ENCODE measurements at places on chromosomes 6 and 20.
A peak's percentile ranks its signal among the peaks of the same experiment; 100 is the strongest.

DNA sequence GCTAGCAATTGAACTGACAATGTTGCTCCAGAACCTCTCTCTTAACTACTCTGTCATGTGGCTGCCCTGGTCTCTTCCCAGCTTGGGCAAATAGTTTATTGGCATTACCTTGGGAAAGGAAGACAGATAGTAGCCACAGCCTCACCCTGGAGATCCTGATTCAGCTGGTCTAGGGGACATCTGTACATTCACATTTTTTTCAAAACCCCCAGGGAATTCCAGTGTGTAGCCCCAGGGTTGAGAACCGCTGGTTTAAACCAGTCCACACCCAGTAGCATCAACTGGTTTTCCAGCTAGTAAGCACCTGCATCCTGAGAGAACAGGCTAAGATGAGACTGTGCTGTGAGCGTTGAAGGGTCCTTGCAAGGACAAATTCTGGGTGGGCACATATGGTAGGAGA, 9.6 kb downstream of the SCUBE3 start:
- no peak for DNase-seq

GRCh38 chr6:946546-946945, 253.6 kb upstream of the EXOC2 start:
- no peak for DNase-seq

- no peak for DNase-seq
These were observed 100.0 kb upstream of the FOXP4 start for GRCh38 chr6:41446132-41446531.

- no peak for DNase-seq
These were observed 4.5 kb downstream of the DLL1 start for GRCh38 chr6:170286246-170286933.

GRCh38 chr6:140576004-140576555, 1201.6 kb upstream of the CITED2 start:
- no peak for DNase-seq

- no peak for DNase-seq
These were observed 523.4 kb downstream of the TENT5A start for GRCh38 chr6:81228912-81229555.

- no peak for DNase-seq
These were observed 610.7 kb downstream of the CBLN4 start for GRCh38 chr20:55394592-55394991.

- DNase-seq, result no peak
These were observed 21.2 kb upstream of the CDKN1A start for GRCh38 chr6:36657271-36657670.

- DNase-seq, result no peak
These were observed 81.9 kb upstream of the CEP162 start for GRCh38 chr6:84309336-84309735.

DNA sequence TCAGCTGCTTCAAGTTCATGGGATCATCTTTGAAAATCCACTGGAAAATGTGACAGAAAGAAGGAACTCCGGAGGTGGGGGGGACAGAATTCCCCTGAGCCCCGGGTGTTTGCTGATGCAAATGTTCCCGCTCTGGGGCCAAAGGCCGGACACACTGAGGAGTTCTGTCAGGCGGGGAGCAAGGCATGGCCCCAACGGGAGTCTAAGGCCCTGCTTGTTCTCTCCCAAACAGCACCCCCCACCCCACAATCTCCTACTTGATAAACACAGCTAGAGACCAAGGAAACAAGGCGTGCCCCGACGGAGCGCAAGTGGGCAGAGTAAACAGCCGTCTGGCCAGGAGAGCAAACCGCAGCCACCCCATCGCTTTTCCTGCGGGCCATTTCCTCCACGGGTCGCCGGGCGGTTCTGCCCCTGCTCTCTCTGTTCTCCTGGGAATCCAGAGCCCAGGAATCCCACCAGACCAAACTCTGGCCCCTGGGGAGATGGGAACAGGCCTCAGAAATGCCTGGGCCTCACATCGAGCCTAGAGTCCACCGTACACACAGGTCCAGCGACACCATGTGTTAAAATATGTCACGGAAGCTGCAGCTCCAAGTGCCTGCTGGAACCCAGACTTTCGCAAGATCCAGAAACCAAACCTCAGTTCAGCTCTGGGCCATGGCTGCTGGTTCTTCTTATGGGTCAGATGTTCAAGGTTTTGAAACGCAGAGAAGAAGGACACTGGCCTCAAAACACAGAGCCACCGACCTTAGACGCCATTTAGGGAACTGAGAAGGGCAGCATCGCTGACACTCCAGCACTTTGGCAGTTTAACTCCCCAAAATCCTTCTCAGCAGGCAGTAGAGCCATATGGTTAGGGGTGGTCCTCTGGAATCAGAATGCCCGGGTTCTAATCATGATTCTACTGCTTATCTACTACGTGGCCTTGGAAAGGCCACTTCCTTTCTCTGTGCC, 104.2 kb downstream of the PREX1 start:
- DNase-seq, result no peak

GRCh38 chr20:2210646-2211552, 84.9 kb upstream of the TGM3 start:
- no peak for DNase-seq

DNA sequence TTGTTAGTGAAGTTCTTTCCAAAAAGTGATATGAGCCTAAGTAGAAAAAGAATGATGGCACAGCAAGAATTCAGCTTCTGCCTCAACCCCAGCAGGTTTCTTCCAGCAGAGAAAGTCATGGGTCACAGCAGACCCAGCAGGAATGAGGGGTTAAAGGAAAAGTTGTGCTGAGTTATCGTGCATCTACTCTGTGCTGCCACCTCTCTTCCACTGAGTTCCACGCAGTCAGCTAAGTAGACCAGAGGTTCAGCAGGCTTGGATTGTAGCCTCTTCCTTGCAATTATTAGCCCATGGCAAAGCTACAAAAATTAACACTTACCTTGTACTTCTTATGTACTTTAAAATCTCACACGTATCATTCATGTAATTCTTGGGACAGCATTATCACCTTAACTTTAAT, 510.8 kb downstream of the PTPRT start:
- no peak for DNase-seq

DNA sequence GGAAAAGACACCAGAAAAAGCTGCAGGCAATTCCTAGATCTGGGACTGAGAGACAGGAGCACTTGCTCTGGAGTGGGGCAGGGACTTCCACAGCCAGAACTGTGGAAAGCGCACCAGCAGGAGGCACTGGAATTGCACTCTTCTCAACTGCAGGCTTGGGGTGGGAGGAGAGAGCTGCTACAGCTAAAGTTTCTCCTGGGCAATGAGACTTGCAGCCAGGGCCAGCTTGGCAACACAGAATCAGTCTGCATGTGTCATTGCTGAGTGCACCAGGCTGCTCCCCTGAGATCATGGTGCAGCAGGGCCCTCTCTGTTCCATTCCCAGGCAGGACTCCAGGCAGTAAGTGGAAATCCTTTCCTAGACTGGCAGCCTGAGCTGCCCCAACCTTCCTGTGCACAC, 145.8 kb downstream of the INSM1 start:
- DNase-seq, result no peak

GRCh38 chr6:80163754-80164187, 57.3 kb downstream of the BCKDHB start:
- no peak for DNase-seq

- DNase-seq, result peak; percentile 35
These were observed 26.6 kb downstream of the CNBD2 start for GRCh38 chr20:35994994-35995453.

GRCh38 chr6:78089531-78089930, 436.7 kb downstream of the MEI4 start:
- no peak for DNase-seq

DNA sequence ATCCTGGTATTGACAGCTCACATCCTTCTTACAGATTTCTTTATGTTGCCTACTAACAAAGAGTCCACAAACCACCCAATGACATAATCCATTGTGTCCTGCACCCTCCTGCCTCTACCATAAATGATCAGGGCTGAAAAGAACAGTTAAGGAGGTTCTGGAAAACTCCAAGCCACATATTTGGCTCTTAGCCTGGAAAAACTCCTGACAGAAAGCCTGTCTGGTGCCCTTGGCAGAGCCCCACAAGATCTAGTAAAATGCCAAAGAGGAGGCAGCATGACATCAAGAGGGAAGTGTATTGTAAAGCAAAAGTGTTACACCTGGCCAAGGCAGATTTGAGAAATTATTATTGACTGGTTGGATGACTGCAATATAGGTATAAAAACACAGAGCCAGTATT, 126.4 kb upstream of the VGLL2 start:
- DNase-seq, result no peak

DNA sequence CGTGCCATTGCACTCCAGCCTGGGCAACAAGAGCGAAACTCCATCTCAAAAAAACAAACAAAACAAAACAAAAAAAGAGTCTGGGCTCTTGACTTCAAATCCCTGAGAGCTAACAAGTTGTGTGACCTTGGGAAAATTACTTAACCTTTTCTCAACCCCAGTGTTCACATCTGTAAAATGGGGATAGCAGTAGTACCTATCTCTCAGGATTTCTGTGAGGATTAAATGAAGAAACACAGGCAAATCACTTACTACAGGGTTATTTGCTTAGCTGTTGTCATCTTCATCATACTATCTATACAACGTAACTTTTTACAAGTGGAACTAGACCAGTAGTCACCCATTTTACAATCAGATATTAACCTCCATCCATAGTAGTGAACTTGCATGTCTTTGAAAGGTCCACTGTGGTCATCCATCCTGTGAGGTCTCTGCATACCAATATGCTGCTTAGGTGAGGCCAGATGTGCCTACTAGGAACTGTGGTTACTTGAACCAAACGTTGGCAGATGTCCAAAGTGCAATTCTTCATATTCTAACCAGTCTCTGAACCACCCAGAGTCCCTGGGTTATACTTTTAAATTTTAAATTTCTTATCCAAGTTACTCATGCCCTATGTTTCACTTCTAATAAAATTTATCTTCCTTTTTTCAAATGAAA, 128.9 kb upstream of the BEND3 start:
- no peak for DNase-seq

DNA sequence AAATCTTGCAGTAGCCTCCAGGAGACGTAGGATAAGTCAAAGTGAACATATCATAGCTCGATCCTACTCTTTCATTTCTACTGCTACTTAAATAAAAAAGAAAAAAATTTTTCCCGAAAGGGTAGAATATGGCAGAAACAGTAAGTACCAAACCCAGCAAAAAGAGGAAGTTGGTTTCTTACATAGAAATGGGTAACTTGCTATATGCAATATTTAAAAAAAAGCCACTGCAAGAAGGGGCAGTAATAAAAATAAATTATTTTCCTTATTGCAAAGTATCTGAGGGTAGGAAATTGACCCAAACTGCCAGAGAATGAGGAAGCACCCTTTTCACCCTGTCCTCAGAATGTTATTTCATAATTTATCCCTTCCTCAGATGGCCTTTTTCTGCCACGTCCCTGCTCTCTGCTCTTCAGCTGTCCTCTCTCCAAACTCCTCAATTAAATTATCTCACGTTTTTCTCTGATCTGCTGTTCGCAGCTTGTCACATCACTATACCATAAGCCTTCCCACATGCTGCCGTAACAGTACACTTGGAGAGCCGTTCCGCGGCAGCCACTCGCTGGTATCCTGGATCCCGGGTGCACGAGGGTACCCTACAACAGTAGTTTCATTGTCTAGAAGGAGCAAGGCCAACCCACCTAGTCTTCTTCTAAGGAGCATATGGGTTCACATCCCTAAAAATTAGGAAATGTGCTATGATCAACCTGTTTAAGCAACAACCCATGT, 149.6 kb downstream of the BACH2 start:
- no peak for DNase-seq

DNA sequence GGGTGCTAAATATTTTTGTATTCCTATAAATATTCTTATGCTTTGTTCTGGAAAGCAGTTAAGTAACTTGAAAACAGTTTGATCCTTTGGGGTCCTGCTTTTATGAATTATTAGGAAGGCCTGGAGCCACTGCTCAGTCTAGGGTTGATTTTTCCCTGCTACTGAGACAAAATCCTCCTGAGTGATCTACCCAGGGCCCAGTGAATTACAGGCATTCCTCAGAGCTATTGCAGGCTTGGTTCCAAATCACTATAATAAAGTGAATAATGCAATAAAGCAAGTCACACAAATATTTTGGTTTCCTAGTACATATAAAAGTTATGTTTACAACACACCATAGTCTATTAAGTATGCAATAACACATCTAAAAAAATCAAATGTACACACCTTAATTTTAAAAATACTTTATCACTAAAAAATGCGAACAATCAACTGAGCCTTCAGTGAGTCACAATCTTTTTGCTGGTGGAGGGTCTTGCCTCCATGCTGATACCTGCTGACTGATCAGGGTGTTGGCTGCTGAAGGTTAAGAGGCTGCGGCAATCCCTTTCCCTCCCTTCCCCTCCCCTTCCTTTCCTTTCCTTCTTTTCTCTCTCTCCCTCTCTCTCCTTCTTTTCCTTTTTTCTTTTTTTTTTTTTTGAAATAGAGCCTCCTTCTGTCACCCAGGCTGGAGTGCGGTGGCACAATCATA, 43.0 kb downstream of the DNAAF9 start:
- DNase-seq, result no peak

DNA sequence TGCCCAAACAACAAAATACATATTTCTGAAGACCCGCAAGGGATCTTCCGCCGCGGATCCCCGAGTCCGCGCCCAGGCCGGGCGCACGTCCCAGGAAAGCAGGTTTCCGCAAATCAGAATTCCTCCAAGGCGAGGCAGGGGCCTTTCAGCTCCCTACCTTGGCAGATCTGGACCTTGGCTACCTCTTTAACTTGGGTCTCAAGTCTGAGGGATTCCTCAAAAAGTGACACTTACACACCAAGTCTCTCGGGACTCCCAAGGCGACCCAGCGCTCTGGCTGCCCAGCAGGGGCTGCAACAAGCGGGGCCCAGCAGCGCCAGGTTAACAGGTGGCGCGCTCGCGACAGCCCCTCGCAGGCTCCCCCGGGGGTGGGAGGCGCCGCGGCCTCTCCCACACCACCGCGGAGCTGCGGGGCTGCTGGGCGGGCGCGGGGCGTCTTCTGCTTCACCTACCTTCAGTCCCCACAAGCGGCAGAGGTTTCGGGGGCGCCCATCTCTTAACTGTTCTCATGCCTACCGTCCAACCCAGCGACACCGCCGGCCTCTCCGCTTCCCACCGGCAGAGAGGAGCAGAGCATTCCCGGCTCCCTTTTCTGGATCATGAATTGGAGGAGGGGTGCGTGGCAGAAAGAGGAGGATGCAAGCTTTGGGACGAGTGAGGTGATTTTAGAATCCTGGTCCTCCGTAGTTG, 414 bp downstream of the SIM1 start:
- no peak for DNase-seq

DNA sequence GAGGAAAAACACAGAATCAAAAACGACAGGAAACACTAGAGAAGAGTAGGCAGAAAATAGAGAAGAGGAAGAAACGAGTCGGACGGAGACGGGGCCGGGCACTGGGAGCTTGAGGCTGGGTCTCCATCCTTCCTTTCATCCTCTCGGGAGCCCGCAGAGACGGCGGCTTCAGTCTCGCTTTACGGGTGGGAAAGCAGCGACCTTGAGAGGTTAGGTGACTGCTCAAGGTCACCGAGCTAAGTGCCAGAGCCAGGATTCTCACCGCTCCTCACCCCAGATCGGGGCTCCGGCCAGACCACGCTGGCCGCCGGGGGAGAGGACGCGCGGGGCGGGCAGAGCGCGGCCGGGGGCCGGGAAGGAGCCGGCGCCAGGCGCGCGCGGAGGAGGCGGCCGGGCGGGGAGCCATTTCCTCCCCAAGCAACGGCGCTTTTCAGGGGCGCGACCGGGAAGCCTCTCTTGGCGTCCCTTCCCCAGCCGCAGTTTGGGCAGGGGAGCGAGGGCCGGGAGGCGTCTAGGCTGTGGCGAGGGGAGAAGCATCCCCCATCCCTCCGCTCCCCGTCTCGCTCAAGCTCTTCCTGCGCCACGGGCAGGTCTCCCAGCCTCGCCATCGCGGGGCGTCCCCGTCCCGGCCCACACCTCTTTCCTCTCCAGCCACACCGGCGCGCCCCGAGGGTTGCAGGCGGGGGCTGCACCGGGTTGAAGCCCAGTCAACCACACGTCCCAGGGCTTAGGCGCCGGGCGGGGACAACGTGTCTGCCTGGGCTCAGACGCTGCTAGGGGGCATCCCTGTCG, 24.1 kb upstream of the MAP3K7 start:
- DNase-seq, result peak; percentile 13

Measured in stimulated activated CD8-positive, alpha-beta memory T cell treated with anti-CD3 and anti-CD28 coated beads, Interleukin-7, amount 100 ng/mL, for 48 hours (primary cell).